ENCODE measurements at places on chromosomes 6 and 20.

DNA sequence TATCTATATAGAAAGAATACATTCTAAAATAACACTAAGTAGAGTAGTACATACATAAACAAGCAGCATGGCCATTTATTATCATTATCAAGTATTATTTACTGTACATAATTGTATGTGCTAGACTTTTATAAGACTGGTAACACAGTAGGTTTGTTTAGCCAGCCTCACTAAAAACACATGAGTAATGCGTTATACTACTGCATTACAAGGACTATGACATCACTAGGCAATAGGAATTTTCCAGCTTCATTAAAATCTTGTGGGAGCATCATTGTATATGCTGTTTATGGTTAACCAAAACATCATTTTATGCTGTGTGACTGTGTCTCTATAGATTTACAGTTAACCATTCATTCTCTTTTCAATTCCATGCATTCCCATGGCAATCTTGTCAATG lies 131.7 kb upstream of the HDGFL1 start:
- DNase-seq = no peak

GRCh38 chr20:4545526-4545925 lies 176.2 kb upstream of the PRND start:
- no peak for DNase-seq

- no peak for DNase-seq
Measured at GRCh38 chr6:3137057-3137777, 18.7 kb downstream of the BPHL start.

DNA sequence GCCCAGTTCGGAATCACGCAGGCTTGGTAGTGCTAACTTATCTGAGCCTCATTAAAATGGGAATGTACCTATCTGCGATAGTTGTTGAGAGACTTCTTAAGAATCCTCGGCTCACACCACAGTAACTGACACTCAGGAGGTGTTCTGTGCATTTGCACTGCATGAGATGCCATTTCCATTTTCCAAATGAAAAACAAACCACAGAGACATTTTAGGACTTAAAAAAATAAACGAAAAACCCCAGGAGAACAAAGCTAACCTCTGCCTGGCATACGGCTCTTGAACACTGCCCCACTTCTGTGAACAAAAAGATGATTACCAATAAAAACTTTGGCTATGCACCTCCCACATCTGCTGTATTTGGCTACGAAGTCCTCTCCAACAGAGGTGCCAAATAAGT lies 37.6 kb downstream of the BEND3 start:
- no peak for DNase-seq

DNA sequence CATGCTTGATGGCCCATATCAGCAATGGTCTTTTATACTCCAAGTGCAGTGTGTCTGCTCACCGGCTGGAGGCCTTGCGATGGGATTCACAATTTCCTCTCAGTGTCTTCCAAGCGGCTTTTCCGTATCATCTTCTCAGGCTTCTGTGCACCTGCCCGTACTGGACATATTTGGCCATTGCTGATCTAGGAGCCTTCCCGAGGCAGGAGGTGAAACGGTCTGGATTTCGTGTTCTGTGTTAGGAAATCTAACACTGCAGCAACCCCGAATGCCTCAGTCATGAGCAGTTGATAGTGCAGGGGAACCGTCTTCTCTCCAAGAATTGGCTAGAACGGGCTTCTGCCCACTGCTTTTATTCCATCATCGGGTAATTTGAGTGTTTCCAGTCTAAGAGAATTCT lies 60.5 kb downstream of the PPP1R14C start:
- no peak for DNase-seq

DNA sequence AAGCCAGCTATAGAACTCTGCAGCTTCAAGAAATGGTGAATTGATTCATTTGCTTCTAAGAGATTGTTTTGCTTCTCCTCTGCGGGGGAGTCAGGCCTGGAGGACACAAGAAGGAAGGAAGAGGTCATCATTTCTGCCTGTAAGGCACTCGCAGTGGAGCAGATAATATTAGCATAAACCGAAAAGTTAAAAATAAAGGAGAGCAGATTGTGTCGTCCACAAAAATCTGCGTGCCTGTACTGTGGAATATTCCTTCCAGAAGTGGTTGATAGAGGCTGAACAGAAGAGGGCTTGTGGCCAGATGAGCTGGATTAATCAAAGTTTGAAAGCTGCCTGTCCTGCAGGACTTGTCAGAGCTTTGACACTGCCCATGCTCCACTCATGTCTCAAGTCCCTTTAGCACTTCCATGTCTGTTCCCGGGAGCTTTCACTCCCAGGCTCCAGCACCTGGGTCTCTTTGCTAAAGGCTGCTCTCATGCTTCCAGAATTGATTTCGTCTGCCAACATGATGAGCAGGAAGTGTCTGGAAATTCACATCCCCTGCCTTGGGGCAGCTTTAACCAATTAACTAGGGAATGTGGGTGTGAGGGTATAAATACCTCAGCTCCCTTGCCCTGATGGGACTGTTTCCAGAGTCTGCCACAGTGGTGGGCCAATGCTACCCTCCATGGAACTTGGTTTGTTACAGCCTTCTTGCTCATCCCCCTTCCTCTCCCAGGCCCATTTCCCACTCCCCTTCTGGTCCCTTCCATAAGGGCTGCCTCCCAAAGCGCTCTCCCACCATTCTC lies 65.1 kb upstream of the STX16 start:
- no peak for DNase-seq

- DNase-seq = no peak
Measured at GRCh38 chr6:43927532-43928210, 157.7 kb downstream of the VEGFA start.

DNA sequence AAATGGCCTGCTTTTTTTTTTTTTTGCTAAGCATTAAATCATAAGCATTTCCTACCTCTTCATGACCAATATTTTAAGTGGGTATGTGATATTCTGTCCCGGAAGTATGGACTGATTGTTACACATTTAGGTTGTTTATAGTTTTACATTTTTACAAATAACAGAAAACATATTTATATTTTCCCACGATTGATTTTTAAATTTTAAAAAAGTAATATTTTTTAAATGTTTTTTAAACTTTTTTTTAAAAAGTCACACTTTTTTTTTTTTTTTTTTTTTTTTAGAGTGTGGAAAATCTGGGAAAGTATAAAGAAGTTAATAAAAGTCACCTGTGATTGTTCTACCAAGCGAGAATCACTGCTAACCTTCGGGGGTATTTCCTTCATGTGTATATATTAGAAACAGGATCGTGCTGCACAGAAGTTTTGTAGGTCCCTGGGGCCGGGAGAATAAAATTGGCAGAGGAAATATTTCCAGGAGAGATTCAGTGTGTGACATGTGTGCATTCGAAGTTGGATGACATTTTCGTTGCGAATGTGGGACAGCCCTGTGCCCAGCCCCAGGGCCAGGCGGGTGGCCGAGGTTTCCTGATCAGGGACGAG lies 173.1 kb downstream of the CDC5L start:
- no peak for DNase-seq

DNA sequence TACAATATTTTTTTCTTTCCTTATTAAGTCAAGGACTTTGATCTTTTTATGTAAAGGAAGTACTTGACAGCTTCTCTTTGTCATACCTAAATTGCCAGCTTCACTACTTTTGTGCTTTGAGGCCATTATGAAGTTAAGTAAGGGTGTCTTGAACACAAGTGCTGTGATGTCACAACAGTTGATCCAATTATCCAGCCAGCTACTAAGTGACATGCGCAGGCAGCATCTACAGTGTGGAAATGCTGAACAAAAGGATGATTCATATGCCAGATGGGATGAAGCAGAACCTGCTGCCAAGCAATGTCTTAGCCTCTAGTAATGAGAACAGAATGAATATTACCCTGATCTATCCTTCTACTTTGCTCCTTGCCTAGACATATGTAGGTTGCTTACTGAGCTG lies 68.3 kb upstream of the TMEM244 start:
- no peak for DNase-seq

- DNase-seq = no peak
Measured at GRCh38 chr6:12844284-12845223, 128.0 kb downstream of the PHACTR1 start.

DNA sequence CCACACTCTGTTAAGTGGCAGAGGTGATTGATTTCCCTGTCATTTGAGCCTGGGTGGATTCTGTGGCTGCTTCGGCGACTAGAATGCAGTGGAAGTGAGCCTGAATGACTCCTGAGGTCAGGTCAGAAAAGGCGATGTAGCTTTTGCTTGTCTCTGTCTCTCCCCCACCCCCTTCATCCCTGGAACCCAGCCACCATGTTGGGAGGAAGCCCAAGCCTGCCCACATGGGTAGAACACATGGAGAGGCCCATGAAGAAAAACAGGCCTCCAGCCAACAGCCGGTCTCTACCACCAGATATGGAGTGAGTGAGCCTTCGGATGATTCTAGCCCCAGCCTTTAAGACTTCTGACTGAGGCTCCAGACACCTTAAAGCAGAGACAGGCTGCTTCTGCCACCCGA lies 181.0 kb downstream of the TFAP2C start:
- no peak for DNase-seq

DNA sequence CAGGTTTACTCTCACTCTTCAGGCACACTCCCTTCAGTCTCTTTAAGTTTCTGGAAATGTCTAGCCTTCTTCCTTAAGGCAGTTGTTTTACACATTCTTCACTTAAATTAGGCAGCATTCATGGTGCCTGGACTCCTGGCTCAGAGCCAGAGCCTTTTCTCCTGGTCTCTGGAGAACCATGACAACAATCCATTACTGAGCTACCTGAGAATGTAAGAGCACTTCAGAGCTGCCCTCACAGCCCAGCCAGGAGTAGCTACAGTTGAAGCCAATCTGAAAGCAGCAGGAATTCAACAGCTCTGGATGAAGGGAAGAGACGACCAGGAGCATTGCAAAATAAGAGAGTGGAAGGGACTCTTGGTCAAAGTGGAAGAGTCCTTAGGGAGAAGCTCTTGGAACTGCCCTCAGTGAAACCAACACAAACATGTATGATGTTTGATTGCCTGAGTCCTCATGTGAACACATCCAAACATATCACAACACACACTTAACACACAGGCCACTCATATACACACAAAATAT lies 416.8 kb upstream of the SPTLC3 start:
- no peak for DNase-seq

DNA sequence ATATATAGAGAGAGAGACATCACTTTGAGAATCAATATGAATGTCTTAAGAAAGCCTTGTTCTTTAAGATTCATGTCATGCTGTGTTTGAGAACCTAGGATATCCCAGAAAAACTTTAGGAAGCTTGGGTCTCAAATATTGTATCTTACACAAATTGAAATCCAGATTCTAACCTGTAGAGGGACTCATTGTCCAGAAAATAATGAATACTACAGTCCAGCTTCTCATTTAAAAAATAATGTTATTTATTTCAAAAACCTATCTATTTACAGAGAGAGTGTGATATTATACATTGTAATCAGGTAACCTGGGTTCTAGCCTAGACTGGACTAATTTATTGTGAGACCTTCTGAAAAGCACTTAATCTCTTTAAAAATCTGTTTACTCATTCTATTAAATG lies 4.2 kb downstream of the RFX6 start:
- DNase-seq = no peak

DNA sequence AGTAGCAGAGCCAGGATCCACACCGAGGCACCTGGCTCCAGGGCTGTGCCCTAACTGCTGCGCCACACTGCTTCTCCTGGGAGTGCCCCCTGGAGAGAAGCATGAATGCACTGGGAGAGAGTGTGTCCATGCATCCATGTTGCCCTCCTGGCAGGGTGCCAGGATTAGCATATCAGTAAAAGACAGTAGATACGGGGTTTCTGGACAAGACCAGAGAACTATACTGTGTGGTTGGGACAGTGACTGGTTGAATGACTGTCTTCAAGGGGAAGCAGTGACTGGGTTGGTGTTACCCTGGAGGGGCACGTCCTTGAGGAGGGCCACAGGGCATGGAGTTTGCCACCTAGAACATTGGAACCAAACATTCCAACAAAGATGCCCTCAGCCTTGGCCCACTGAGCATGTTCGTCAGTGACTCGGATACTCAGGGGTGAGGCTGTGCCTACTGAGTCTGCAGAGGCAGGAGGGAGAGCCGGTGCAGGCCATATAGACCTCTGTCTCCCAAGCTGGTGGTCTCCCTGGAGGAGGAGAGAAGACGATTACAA lies 288.8 kb downstream of the CDC5L start:
- DNase-seq = no peak

DNA sequence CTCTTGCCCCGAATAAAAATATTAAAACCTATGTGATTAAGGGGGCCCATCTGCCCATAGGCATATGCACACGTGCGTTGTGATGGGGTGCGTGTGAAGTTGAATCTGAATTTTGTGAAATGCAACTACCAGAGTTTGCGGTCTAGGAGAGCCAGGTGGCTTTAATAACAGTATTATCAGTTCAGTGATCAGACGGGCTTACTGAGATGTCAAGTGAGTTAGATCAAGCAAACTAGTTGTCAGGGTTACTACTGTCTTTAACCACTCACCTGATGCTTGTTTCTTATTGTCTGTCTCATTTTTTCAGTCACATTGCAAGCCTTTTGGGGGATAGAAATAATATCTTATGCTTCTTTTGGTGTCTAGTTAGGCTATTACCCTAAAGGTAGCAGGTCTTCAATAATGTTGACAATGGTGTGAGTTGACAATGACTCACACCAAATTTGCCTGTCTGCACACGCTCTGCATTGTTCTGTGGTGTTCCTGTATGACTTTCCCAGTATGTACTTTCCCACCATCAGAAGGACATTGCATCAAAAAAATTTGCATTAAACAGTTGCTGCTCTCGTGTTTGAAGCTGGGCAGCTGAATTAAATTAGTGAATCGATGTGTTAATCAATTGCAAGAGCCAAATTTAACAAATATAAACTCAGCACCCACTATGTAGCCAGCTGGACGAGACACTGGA lies 103.1 kb upstream of the NAA20 start:
- no peak for DNase-seq

GRCh38 chr6:156595476-156595875 lies 181.7 kb upstream of the ARID1B start:
- DNase-seq = no peak

GRCh38 chr20:25090492-25091429 lies 8.8 kb upstream of the VSX1 start:
- DNase-seq = no peak

GRCh38 chr6:6901205-6901719 lies 206.5 kb upstream of the RREB1 start:
- no peak for DNase-seq

DNA sequence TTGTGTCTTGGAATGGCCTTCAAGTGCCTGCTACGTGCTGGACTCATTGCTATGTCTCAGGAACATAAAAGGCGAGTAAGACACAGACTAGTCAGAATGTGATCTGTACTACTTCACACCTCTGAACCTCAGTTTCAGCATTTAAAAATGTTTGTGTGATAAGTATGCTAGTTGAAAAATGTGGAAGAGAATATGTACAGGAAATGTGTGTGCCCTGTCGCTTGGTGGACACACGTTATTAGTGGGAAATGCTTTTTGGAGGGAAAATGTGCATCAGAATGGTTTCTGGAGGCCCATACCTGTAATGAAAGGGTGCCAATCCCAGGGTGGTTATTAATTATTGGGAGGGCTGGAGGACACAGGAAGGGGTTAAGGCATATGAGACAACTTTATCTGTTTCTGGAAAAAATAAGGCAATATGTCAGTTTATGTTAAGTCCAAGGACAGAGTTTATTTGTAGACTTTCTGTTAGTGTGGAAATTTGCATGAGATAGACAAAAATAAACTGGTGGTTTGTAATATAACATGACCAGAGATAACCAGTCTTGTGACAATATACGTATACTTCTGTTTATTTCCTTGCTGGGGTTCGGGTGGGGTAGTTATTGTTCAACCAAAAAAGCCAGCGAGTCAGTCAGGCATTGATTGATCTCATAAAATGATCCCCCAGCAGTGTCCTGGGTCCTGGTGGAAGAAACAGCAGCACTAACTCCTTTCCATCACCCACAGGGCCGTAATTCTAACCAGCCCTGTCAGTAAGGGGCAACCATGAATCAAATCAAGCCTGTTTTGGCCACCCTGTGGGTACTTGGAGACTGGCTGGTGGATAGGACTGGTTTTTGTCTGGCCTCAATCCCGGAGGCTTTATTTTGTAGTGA lies 117.9 kb downstream of the JARID2 start:
- DNase-seq = no peak
